M059J (cell line): ENCODE measurements at places on chromosomes 7 and 10. TPM values are rescaled to one million over a fixed set of nuclear protein-coding genes. Genes with fewer than 3 reads are reported as not detected.

SLC39A12 gene
- not detected in 2 replicates for total RNA-seq

C10orf62 gene
- total RNA-seq, result not detected in 2 replicates

DNA sequence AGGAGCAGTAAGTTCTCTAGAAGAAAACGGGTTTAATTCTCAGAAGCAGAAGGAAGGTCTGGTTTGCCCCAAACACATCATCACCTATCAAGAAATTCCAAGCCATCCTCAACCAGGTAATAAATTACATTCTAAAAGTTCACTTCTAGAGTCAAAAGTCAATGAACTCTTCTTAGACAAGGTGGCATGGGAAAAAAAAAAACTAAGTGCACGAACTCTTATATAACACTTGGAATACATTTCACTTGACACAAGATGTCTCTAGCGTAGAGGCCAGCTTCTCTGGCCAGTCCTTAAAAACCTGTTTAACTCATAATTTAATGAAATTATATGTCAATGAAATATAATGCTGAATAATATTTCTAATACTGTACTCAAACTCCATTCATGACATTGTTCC is 172.1 kb upstream of the ASAH2 start:
- no peak for DNase-seq

BTBD16 gene
- total RNA-seq, result 0.05 TPM in 1 of 2 replicates, not detected in the other

- DNase-seq, result no peak
Observed at GRCh38 chr7:105688617-105689016, 107.3 kb upstream of the EFCAB10 start.

TWNK gene
- total RNA-seq, result 5.4 and 9.6 TPM in 2 replicates

C10orf105 gene
- total RNA-seq, result not detected in 2 replicates

DNA sequence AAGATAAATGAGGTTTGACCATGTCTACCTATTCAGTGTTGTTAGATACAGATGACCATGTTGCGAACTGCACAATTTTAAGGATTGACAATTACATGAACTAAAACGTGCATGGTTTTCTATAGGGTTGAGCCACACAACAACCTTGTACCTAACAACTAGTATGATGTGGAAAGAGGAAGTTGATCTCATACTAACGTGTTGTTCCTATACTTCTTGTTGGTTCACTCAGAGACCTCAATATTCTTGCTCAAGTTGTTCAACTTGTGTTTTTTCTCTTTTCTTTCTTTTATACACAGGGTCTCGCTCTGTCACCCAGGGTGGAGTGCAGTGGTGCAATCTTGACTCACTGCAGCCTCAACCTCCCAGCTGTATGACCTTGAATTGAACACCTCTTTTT is 6.1 kb upstream of the KEL start:
- DNase-seq, result no peak

GRCh38 chr10:77628906-77629730 is 8.5 kb downstream of the KCNMA1 start:
- peak; percentile 86 for DNase-seq

DNA sequence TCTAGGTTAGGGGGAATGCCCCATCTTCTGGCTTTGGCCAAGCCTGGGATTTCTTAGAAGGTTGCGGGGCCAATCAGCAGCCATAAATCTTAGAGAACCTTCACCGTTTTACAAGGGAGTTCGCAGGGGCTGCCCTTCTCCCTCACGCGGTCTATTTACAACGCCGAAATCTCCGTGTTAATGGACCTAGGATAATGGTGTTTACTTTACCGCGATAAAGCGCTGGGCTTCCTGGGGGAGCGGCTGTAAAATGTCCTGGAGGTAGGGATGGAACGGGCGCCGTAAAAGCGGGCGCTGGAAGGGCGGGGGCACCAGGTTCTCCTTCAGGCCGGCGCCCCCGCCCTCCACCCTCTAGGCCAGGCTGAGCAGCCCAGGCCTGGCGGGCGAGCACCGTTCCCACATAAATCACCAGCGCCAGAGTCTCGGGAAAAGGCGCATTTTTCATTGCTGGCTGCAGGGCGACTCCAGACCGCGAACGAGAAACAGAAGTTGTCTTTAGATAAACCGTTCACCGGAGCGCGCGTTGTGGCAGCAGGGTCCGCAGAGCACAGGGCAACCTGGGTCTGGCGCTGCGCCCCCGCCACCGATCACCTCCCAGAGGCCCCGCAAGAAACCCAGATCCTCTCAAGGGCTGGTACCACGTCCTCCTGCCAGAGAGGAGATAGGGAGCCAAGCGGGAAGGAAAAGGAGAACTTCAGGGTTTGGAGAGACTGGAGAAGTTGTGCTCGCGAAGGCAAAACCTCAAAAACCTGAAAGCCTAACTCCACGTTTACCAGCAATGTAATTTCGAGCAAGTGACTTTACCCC is 12.5 kb upstream of the NKX2-3 start:
- DNase-seq, result peak; percentile 55

DNA sequence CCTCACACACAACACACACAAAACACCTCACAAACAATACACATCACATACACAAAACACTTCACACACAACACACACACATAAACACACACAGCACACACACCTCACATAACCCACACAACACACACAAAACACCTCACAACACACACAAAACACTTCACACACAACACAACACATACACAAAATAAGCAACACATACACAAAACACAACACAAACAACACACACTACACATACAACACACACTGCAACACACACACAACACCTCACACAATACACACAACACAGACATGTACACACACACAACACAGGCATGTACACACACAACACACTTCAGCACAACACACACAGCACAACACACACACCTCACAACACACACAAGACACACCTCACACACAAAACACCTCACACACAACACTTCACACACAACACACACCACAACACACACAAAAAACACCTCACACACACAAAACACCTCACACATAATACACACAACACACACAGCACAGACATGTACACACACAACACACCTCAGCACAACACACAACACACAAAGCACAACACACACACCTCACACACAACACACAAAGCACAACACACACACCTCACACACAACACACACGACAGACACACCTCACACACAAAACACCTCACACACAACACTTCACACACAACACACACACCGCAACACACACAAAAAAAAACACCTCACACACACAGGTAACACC is 107.5 kb downstream of the TNS3 start:
- no peak for DNase-seq

NUTM2E gene
- total RNA-seq, result 0.05 TPM in 1 of 2 replicates, not detected in the other

C10orf67 gene
- 0.02 and 0.05 TPM in 2 replicates for total RNA-seq

DNA sequence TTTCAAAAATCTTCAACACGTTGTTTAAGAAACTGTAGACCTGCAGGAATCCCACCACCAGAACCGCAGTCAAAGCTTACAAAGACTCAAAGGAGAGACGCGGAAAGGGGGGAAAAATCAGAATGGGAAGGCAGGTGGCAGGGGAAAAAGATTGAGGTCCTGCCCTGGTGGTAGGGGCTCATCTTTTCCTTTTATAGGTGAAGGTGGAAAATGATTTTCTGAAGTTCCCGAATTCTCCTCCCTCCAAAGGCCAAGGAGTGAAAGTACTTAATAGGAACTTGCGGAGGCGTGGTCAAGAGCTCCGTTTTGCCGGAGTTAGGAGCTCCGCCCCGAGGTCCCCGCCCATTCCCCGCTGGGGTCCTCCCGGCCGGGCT is 724 bp downstream of the BBIP1 start:
- DNase-seq, result peak; percentile 95

DNA sequence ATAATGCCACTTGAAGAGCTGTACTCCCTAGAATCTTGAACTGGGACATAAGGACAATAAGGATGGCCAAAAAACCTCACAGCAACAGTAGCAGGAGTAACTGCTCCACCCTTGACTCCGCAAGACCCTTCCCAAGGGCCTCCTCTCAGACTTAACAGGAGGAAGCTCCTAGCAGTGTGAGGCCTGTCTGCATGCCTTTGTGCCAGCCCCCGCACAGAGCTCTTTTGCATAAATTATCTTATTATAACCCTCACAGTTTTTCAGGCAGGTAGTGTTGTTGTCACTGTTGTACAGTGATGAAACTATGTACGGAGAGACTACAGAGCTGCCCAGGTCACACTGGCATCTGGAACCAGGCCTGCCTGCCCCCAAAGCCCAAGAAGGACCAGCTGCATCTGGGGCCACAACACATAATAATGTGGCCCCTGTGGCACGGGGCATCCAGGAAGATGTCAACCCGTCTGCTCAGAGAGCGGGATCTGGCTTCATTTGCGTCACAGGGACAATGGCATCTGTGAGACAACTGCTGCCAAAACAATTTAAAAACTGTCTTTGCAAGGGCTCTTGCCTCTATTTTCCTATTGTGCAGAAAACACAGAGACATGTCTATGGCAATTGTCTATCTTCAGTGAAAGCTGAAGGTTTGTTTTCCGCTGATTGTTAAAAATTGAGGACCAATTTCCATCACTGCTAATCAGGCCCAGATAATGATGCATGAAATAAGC is 249.3 kb upstream of the GRB10 start:
- DNase-seq, result no peak

- peak; percentile 56 for DNase-seq
Observed at GRCh38 chr10:14601872-14602725, 172.6 kb downstream of the FAM107B start.

GRCh38 chr10:121112136-121112535 is 261.0 kb downstream of the WDR11 start:
- no peak for DNase-seq

GRCh38 chr7:77320137-77320536 is 96.0 kb downstream of the GSAP start:
- peak; percentile 47 for DNase-seq

- DNase-seq, result no peak
Observed at GRCh38 chr10:95326396-95326795, 35.6 kb upstream of the PDLIM1 start.

PBLD gene
- 3.5 and 9.1 TPM in 2 replicates for total RNA-seq

DNA sequence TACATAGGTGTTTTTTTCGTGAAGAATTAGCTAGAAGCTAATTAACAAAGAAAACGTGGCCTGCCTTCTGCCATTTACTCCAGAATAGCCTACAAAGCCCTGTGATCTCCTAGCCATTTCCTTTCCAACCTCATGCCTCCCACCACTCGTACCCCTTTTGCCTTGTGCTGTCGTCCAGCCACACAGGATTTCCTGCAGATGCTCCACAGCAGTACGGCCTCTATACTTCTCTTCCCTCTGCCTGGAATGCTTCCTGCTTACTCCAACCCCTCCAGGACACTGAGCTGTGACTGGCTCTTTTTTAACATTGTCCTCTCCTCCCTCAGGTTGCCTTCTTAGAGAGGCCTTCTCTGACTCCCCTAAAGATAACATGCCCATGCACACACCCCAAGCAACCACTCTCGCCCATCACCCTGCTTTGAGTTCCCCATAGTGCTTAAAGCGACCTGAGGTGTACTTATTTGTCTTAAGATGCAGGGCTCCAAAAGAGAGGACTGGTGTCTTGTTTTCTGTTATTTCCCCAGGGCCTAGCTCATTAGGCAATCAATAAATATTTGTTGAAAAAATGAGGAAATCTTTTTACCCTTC is 32.7 kb downstream of the STK17A start:
- no peak for DNase-seq

DNA sequence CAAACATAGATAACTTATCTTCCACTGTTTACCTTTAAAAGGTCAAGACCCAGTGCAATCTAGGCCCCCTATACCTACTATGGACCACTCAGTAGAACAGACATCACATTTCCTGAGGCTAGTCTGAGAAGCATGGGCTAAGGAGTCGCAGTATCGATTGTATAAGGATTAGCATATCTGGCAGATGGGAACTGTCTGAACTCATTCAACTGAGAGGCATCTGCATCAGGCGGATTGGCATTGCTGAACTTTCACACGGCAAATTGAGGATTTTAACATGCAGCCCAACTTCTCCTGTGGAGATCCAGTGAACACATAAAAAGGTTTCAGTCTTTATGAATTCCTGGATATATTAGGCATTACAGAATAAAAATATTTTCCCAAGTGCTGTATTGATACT is 89.1 kb upstream of the LRGUK start:
- no peak for DNase-seq

PTN gene
- 76.2 and 114 TPM in 2 replicates for total RNA-seq

DNA sequence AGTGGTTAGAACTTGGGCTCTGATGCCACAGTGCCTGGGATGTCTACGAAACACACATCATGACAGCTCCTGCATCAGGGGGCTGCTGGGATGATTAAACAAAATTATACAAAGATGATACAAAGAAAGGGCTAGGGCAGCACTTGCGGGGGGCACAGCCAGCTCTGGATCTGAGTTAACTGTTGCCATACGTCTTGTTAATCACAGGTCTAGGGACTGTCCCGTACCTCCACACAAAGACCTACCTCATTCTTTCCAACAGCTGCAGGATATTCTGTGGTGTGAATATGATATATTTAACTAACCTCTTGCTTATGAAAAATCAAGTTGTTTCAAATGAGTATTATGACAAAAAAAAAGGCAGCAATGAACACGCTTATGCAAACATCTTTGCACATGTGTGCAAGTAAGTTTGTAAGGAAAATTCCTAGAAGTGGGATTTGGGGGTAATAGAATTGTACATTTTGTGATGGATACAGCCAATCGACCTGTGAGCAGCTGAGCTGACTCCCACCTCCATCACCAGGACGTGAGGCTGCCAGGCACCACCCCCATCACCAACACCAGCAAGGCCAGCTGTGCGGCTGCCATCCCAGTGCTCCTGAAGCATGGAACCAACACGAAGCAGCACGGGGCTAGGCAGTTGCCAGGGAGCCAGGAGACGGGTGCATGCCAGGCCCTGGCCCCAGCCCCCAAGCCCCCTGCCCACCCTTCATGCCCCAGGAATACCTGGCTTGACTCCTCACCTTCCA is 23.5 kb downstream of the PTPRN2 start:
- no peak for DNase-seq

DNA sequence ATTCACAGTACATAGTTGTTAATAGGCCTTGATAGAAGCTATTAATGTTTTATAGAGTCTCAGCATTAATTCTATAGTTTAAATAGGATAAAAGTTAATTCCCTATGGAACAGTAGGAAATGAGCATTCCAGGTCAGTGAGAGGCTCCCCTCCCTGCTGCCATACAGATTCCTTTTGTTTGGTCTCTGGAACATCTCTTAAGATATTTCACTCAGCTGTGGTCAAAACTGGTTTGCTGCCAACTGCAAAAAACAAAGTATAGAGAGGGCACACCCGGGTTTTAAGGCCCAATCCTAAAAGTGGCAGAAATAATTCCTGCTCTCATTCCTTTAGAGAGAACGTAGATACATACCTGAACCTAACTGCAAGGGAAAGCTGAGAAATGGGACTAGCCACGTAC is 51.3 kb downstream of the MDFIC start:
- DNase-seq, result peak; percentile 33

HOGA1 gene
- total RNA-seq, result 0.12 and 0.71 TPM in 2 replicates

ASAH2 gene
- total RNA-seq, result 1.9 and 6.5 TPM in 2 replicates

GRCh38 chr10:93993782-93994437 is at the start of gene PLCE1:
Gene PLCE1, plus strand, starts transcription at chr10:93993931. Its CDS starts 37,116 bp downstream, at chr10:94031047.
- peak; percentile 61 for DNase-seq

- DNase-seq, result no peak
Observed at GRCh38 chr10:71300555-71301370, 18.3 kb upstream of the SLC29A3 start.

DNA sequence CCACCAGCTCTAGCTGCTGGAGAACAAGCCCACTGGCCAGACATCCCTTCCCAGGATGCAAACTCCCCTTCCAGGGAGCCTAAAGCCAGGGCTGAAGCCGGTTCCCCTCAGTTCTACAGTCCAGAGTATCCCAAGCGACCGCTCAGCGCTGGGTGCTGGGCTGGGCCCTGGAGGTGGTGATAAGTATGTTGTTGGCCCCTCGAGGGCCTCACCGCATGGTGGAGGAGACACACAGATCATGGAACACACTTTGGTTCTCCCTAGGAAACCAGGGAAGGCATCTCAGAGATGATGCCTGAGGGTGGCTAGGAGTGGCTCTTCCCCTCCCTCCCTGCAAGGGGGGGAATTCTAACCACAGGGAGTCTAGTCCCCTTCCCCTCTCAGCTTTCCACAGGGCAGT is 4.4 kb downstream of the PODXL start:
- DNase-seq, result no peak

GRCh38 chr7:128011131-128011661 is 20.0 kb downstream of the LRRC4 start:
- DNase-seq, result no peak

COL28A1 gene
- not detected in 2 replicates for total RNA-seq
